ENCODE measurements at places on chromosomes 3 and 15.

DNA sequence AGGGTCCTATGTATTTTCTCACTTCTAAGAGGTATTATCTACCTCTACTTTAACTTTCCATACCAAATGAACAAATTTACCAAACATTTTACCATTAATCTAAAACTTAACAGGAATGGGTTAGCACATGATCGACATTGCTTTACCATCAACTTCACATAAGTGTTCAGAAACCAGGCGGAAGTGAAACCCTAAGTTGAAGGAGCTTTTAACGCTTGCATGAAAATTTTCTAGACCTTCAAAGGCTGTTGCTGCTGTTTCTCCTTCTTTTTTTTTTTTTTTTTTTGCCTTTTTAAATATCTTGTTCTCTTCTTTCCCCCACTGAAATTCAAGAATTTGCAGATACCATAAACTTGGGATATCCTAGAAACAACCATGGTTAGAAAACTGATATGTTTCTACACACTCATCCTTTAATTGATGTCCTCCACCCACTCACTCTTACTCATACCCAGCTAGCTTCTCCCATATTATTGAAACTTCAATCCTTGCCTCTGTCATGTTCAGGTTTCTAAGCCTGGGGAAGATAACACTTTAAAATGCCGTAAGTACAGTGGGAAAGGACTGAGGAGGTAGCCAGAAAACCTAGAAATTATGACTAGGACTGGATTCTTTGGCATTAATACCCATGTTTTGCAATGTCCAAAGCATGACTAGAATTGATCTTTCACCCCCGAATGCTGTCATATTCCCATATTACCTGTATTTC lies 24.7 kb downstream of the MYO5A start:
- DNase-seq: no peak

DNA sequence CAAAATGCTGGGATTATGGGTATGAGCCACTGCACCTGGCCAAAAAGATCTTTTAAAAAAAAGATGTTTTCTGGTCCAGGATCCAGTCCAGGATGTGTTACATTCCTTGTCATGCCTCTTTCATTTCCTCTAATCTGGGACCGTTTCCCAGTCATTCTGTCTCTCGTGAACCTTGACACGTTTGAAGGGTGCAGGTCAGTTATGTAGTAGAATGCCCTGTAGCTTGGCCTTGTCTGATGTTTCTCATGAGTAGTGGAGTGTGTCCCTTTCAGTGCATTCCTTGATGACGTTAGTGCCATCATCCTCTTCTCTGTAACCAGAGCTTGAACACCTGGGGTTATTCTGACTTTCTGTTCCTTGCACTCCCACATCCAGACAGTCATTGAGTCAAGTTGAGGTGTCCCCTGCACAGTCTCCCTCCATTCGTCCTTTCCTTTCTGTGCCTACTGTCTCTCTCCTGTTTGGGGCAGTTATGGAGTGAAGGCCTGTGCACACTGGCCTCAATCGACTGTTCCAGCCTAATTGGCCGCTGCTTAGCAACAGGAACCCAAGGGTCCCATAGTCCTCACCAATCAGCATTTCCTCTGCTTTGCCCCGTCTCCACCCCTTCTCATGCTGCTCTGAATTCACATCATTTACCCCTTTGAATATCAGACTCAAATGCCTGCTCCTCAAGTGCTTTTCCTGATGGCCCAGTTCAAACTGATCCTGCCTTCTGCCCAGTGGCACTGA lies 5.5 kb downstream of the FAM81A start:
- no peak for DNase-seq

GRCh38 chr3:151501923-151502632 lies 41.2 kb upstream of the IGSF10 start:
- no peak for DNase-seq

DNA sequence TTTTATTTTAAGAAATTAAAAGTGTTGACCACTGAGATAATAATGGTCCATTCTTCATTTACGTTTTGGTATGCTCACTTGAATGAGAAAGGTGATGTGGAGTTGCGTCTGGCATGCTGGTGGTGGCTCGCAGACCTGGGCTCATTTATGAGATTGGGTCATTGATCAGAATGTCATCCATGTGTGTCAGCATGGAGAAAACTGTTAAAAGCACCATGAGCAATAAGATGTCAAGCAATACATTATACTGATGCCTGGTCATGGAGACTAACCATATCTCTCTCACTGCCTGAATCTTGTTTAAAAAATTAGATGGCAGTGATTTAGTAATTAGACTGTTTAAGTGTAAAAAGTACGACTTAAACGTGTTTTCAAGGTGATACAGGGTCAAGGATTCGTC lies 503.4 kb upstream of the SEMA6D start:
- no peak for DNase-seq

DNA sequence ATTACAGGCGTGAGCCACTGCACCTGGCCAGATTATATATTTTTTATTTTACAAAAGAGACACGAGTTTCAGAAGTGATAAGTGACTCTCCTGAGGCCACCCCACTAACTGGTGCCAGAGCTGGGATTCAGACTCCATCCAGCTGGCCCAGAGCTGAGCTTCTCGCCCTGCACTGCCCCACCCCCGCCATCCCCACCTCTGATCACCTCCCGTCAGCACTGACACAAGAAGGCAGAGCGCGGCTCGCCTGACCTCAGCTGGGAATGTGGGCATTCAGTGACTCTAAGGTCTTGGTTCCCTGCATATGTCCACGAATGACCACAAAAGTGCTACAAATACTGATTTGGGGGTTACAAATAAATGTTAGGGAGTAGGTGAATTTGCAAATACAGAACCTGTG lies 56.1 kb upstream of the GALNT15 start:
- DNase-seq: no peak

DNA sequence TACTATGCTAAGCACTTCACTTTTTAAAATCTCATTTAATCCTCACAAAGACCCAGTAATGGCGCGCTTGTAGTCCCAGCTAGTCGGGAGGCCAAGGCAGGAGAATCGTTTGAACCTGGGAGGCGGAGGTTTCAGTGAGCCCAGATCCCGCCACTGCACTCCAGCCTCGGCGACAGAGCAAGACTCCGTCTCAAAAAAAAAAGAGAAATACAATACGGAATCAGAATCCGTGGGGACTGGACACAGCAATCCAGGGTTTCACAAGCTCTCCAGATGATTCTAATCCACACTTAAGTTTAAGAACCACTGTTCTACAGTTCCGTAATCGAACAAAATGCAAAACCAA lies 426 bp upstream of the SUMF1 start:
- no peak for DNase-seq

DNA sequence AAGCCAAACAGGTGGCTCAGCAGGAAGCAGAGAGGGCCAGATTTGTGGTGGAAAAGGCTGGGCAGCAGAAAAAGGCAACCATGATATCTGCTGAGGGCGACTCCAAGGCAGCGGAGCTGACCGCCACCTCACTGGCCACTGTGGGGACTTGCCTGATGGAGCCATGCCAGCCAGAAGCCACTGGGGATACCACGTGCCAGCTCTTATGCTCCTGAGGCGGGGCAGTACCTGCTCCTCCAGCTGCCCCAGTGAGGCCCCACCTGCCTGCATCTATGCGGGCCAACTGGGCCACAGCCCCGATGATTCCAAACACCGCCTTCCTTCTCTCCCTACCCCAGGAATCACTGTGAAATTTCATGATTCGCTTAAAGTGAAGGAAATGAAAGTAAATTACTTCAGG lies 22.9 kb upstream of the ARIH1 start:
- no peak for DNase-seq

- no peak for DNase-seq
Observed at GRCh38 chr3:23576379-23576959, 229.3 kb upstream of the UBE2E1 start.

GRCh38 chr3:70779296-70779695 lies 466.9 kb upstream of the MDFIC2 start:
- no peak for DNase-seq

GRCh38 chr15:36334059-36334458 lies 245.4 kb upstream of the CDIN1 start:
- DNase-seq: no peak

DNA sequence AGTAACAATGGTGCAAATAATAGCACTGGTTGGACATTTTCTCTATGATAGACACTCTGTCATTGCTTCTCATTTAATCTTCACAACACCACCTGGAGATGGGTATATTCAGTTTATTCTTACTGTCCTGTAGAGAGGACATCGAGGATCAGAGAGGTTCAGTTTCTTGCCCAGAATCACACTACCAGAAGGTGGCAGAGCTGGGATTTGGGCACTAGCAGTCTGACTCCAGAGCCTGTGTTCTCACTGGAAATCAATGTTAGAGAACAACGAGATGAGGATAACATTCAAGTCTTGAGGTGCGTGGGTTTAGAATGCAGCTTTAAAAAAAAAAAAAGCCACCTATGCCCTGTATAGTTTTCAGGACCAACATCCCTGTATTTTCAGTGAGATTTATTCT lies 127.8 kb downstream of the SYNPR start:
- DNase-seq: no peak

GRCh38 chr3:125643172-125643571 lies 47.9 kb upstream of the OSBPL11 start:
- DNase-seq: no peak

- no peak for DNase-seq
Observed at GRCh38 chr3:43499256-43499655, 122.6 kb downstream of the ANO10 start.

GRCh38 chr3:61574854-61575253 lies 13.5 kb downstream of the PTPRG start:
- no peak for DNase-seq

DNA sequence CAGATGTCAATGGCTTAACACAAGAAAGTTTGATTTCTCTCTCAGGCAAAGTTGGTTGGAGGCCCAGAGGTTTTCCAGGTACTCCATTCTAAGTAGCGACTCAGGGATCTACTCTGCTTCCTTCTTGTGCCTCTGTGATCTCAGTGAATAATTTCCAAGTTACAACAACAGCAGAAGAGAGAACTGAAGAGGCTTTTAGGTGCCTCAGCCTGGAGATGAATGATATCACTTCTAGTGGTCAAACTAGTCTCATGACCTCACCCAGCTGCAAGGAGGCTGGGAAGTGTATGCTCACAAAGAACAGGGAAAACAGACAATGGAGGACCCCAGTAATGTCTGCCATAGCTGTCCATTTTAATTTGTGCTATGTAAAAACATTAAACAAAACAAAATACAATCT lies 4.6 kb upstream of the PRICKLE2 start:
- DNase-seq: no peak

Data from activated T-helper 1 cell treated with Interleukin-2 at 50 U/mL for 16 hours (primary cell).